GDM1 (cell line): ENCODE measurements at places on chromosomes 5 and 9.

DNA sequence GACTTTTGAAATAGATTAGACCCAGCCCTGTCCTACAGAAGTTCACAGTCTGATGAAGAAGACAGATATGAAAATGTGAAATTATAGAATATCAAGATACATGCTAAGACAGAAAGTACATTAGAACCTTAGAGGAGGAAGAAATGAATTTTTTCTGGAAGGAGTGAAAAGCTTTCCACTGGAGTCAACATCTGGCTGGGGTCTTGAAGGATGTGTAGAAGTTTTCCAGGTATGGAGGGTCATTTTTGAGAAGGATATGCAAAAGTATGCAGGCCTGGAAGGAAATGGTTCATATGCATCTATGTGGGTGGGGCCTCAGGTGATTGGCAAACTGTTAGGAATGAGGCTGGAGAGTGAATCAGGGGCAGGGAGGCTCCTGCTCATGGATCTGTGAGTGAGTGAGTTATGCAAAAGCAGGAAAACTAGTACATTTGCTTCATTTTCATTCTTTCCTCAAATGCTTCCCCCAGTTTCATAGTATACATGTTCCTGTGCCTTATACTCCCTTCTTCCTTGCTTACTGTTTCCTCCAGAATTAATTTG lies 142.3 kb downstream of the GRIA1 start:
- DNase-seq: no peak

DNA sequence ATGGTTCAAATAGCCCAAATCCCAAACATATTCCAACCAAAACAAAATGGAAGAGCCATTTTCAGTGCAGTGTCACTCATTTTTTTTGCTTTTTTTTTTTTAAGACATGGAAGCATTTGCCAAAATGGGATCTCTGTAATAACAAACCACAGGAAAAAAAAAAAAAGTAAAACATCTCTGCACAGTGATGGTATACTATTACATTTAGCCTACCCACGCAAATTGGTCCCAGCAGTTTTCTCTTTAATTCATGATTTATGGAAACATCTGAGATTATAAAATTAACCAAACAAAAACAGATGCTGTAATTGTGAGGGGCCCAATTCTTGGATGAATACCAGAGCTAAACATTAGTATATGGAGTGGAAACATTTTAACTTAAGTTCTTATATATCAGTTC lies 566.6 kb downstream of the ZNF608 start:
- DNase-seq: no peak

- DNase-seq: no peak
Measured at GRCh38 chr5:79023348-79023747, 38.2 kb upstream of the ARSB start.

- no peak for DNase-seq
Measured at GRCh38 chr5:105259581-105260217, 1697.1 kb upstream of the NUDT12 start.
